Urothelium cell line (cell line): ENCODE measurements at places on chromosomes 7 and 10.
A peak's percentile ranks its signal among the peaks of the same experiment; 100 is the strongest.

DNA sequence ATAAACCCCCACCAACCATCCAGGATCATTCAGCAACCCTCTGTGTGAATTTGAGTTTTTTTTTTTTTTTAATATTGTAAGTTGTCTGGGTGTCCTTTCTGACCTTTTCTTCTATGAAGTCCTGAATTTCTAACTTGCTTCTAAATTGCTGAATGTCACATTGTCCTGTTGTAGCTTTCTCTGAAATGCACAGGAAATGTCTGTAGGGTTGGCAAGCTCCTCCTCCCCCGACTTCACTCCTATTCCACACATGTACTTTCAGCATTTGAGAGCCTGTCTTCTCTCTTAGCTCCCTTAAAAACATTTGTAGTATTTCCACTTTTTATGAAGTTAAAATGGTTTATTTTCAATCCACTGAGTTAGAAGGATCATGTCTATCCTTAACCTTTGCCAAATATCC is 3.3 kb upstream of the CNNM2 start:
- no peak for DNase-seq

- DNase-seq, result no peak
Measured at GRCh38 chr10:112223725-112224124, 40.2 kb upstream of the GPAM start.

GRCh38 chr10:15245530-15245929 is 77.0 kb upstream of the NMT2 start:
- no peak for DNase-seq

GRCh38 chr7:116522247-116522646 is 2.6 kb upstream of the CAV1 start:
- DNase-seq, result peak; percentile 61

DNA sequence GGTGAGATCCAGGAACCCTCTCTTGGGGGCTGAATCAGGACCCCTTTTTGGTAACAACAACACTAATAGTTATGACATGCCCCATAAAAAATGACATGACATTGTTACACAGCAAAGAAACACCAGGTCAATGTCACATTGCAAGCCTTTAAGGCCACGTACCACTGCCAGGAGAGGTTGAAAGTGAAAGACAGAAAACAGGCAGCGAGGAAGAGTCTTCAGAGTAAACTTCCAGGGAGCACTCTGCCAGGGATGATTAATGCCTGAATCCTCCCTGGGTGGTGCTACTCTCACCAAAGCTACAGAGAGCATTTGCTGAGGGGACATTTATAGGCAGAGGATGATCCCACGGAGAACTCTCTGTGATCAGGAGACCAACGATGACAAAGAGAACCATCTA is 551.6 kb downstream of the CALN1 start:
- DNase-seq, result no peak

DNA sequence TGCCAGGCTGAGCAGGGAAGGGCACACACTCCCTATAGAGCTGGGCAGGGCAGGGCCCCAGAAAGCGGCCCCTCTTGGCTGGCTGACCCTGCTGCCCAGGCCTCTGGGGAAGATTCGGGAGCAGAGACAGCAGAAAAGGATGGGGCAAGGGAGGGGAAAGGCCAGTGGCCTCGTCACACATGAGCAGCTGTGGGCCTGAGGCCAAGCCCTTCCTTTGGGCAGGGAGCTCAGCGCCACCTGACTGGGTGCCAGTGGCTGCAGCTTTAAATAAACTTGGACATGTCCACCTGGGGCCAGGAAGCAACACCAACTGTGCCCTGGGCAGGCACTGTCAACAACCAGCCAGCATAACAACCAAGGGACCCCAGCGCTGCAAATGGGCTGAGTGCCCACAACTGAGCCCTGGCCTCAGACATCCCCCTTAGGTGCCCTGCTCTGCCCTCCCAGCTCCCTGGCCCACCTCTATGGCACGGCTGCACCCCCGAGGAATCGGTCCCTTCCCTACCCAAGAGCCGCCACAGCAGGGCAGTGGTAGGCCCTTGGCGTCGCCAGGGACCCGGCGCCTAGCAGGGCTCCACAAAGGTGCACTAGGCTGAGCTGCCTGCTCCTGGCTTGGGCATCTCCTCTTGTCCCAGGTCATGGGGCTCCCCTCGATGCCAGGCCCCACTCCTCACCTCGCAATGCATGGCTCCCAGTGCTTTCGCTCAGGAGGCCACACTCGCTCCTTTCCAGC is 2.6 kb downstream of the CAMK2B start:
- no peak for DNase-seq

DNA sequence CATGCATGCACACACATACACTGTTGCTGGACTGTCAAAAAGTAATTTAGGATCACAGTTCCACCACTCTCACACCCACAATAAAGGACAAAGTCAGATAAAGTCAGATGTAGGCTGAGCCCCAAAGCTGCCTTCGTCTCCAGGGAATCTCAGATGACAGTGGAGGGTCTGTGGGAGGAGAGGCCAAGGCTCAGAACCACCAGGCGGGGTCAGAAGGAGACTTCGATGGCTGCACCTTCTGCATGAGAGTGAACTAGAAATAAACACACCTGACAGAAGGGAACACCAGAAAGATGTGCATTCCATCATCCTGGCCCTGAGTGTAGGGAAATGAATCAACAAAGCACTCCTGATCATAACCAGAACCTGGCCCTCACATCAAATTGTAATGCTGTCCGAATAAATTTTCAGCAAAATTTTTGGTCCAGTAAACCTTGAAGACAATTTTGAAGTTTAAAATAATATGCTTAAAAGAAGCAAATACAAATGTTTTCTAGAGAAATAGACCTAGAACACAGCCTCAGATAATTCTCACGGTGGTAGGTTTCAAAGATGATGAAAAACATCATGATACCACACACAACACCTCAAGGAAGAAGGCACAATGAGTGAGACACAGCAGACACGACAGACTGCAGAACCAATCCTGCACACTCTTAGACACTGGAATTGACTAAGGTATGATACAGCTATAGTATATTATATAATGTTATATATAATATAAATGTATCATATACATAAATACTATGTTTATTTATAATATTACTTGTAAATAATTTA is 269.8 kb upstream of the KLF6 start:
- no peak for DNase-seq

DNA sequence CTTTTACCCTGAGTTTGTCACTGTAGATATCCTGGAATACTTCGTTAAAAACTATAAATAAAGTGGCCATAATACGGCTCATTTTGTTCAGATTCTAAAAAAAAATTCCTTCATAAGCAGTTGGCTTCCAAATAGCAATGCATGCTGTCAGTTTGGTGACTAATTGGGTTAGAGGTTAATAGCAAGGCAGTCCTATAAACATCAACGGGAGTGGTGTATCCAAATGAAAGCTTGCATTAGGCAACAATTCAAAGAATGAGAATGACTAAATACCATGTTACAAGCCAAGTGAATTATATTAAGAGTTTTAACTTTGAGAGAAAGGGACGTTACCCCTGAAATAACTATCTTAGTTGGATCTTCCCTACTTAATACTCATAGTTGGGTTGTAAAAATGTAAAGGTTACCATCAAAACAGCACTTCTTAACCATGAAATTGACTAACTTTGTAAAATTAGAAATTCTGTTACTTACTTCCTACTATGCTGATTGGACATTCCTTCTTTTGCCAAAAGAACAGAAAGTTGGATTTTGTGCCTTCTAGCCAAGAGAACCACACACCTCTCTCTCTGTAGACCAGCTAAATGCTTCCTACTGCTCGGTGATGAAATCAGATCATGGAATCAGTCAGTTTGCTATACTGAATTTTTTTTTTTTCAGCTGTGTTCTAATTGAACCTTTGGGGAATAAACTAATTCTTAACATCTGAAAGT is 98.0 kb downstream of the KAT6B start:
- peak; percentile 49 for DNase-seq

DNA sequence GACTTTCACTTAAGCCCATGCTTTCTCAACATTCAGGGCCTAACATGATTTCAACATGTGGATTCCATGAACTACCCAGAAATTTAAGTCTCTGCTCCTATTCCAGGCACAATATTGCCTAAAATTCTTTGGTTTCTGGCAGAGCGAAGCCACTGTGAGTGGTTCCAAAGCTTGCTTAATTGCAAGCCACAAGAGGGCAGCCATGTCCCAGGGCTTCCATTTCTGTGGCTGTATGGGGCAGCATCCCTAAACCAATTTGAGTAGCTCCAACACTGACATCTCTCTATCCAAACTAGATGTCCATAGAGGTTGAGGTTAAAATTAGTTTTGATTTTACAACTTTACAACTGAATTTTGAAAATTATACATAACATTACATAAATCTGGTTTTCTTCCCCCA is 56.3 kb upstream of the MDFIC start:
- no peak for DNase-seq

DNA sequence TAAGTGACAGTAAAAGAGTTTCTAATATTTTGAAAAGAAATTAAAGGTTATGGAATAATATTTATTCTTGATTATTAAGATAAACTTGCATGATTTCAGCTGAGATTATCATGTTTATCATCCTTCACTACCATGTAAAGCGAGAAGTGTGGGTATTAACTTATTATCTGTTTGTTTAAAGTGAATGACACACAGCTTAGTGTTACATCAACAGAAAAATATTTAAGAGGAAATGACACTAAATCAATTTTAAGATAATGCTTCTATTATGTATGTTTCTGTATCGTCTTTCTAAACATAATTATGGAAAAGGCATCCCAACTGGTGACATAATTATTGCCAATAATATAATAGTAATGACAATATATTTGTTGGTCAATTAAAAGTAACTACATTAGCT is 213.1 kb downstream of the PCDH15 start:
- DNase-seq, result no peak

GRCh38 chr10:90032519-90032918 is 331.1 kb downstream of the KIF20B start:
- DNase-seq, result no peak

DNA sequence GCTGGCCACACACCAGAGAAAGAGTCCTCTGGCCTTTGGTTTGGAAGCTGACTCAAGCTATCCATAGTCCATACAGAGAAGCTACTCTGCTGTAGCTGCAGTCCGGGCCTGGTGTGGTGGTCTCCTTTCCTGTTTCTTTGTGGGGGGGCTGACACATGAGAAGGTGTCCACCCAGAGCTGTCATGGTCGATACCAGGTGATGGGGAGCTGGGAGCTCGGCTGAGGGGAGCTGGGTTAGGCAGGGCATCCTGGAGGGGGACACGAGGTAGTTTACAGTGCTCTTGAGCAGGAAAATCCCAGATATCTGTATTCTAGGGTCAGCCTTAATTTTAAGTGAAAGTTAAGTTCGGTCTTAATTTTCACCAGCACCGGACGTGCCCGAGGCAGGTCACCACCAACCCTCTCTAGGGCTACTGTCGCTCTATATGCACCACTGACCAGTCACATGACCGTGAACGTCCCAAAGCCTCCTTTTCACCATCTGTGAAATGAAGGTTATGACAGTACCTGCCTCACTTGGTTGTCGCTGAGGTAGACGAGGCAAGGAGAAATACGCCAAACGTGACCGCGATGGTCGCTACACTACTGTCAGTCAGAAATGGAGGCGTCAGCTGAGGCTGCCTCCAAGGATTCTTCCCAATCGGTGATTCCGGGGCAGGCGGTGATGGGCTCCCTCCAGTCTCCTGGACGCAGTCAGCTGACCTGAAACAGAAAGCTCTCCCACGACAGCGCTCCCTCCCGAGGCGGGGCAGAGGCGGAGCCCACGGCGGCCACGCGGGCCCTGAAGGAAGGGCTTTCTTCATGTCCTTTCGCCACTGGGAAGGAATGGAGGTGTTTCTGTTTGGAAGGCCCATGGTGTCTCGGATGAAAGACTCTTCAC is 69.4 kb upstream of the SHH start:
- DNase-seq, result no peak

- no peak for DNase-seq
Measured at GRCh38 chr10:118807512-118808305, 52.9 kb upstream of the CACUL1 start.

GRCh38 chr7:130880668-130881067 is 146.7 kb upstream of the KLF14 start:
- no peak for DNase-seq

DNA sequence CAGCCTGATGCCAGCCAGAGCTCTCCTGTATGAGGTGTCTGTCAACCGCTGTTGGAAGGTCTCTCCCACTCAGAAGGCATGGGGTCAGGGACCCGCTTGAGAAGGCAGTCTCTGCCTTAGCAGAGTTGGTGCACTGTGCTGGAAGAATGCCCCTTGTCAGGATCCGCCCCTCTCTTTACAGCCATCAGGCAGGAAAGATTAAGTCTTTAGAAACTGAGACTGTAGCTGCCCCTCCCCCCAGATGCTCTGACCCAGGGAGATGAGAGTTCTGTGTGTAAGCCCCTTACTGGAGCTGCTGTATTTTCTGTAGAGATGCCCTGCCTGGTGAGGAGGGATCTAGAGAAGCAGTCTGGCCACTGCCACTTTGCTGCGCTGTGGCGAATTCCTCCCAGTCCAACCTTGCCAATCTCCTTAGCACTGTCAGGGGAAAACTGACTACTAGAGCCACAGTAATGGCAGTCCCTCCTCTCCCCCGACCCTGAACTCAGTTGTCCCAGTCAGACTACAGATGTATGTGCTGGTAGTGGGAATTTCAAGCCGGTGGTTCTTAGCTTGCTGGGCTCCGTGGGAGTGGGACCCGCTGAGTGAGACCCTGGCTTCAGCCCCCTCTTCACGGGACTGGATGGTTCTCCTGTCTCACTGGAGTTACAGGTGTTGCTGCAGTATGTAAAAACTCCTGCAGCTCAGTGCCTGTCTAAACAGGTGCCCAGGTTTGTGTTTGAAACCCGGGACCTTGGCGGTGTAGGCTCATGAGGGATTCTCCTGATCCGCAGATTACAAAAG is 285.5 kb upstream of the ZWINT start:
- no peak for DNase-seq

- no peak for DNase-seq
Measured at GRCh38 chr7:66507764-66508296, 120.9 kb upstream of the KCTD7 start.

GRCh38 chr7:17481118-17481517 is 182.7 kb downstream of the AHR start:
- no peak for DNase-seq

DNA sequence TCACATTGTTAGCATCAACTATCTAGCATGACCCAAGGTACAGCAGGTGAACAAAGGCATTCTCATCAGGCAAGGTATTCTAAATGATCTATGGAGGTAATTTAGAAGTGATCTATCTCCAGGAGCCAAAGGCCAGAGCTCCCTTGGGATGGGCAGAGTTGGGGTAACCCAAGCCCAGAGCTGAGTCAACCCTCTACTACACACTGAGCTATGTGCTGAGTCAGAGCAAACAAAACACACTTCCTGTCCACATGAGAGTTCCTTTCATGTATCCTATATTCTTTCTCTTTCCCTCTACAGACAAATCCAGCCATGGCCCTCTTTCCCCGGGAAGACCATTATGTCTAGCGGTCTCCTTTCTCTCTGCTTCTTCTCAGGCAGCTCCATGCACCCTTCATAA is 68.2 kb upstream of the AGK start:
- no peak for DNase-seq
